Mononuclear cell (primary cell): ENCODE measurements at places on chromosomes 6 and 20. TPM values are rescaled to one million over a fixed set of nuclear protein-coding genes. Genes with fewer than 3 reads are reported as not detected.

The BACH2 gene
- total RNA-seq, result 37.6 TPM

The MRS2 gene
- total RNA-seq, result 6.7 TPM

The RAET1E gene
- not detected for total RNA-seq

The TDRD6 gene
- not detected for total RNA-seq

The HUS1B gene
- 4.5 TPM for total RNA-seq

The ZSCAN12 gene
- 4.6 TPM for total RNA-seq

The TRIM40 gene
- total RNA-seq, result 1.4 TPM

The EHMT2 gene
- total RNA-seq, result 14.4 TPM

The ADGB gene
- total RNA-seq, result not detected

The HTR1B gene
- not detected for total RNA-seq

The EDEM2 gene
- total RNA-seq, result 19.5 TPM

The ARMH2 gene
- total RNA-seq, result not detected

The UBE2C gene
- total RNA-seq, result 1.6 TPM

The SNAP91 gene
- total RNA-seq, result not detected

The PLEKHG1 gene
- 12.5 TPM for total RNA-seq

The ADAM33 gene
- under 0.01 TPM for total RNA-seq

The DEFB132 gene
- total RNA-seq, result not detected

The MROH8 gene
- total RNA-seq, result 1.8 TPM

The NUP43 gene
- 12.6 TPM for total RNA-seq

The SOX18 gene
- total RNA-seq, result not detected

The GPSM3 gene
- total RNA-seq, result 131 TPM

The TREM2 gene
- not detected for total RNA-seq

The SAMD3 gene
- 88.1 TPM for total RNA-seq

The POPDC3 gene
- total RNA-seq, result not detected

The CALHM4 gene
- 0.21 TPM for total RNA-seq

The PLA2G7 gene
- total RNA-seq, result 5.1 TPM

The COL21A1 gene
- total RNA-seq, result not detected

The MUC21 gene
- not detected for total RNA-seq

The DEFB128 gene
- not detected for total RNA-seq

The NKAIN2 gene
- total RNA-seq, result not detected

The GTF2H4 gene
- total RNA-seq, result 2.8 TPM

The MOXD1 gene
- total RNA-seq, result 0.52 TPM

The IL17A gene
- total RNA-seq, result not detected

The PRKN gene
- total RNA-seq, result 6.1 TPM

The MDFI gene
- total RNA-seq, result not detected

The FAM83B gene
- total RNA-seq, result not detected

The BAG2 gene
- 4.6 TPM for total RNA-seq

The HLA-DOA gene
- total RNA-seq, result 16.2 TPM

The PRL gene
- total RNA-seq, result not detected

The C20orf204 gene
- 2.9 TPM for total RNA-seq

The RCAN2 gene
- total RNA-seq, result not detected

The MUCL3 gene
- total RNA-seq, result not detected

The GLYATL3 gene
- not detected for total RNA-seq

The MUC22 gene
- not detected for total RNA-seq

The ADRM1 gene
- 30.2 TPM for total RNA-seq

The NFATC2 gene
- 12.2 TPM for total RNA-seq

The RAB44 gene
- 1.3 TPM for total RNA-seq

The CRISP3 gene
- total RNA-seq, result not detected

The TBX18 gene
- under 0.01 TPM for total RNA-seq

The CENPQ gene
- 1.0 TPM for total RNA-seq

The CDSN gene
- total RNA-seq, result not detected
